Amniotic stem cell (primary cell): ENCODE measurements at places on chromosomes 13 and 19.

DNA sequence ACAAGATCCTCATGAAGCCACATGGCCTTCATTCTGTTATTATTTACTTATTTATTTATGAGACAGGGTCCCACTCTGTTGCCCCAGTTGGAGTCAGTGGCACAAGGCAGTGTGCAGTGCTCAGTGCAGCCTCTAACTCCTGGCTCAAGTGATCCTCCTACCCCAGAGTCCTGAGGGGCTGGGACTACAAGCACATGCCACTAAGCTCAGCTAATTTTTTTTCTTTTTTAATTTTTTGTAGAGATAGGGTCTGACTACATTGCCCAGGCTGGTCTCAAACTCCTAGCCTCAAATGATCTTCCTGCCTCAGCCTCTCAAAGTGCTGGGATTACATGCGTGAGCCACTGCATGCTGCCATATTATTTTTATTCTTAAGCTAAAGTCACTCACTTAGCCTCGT lies 241.4 kb downstream of the UQCRFS1 start:
- DNase-seq: no peak

GRCh38 chr19:58364146-58364545 lies 1.6 kb upstream of the ZNF497 start:
- no peak for DNase-seq

- no peak for DNase-seq
Observed at GRCh38 chr13:73556128-73556527, 497.3 kb downstream of the KLF5 start.

- no peak for DNase-seq
Observed at GRCh38 chr13:51900471-51900870, 38.7 kb downstream of the CCDC70 start.

GRCh38 chr19:45123440-45123850 lies 30.5 kb downstream of the PPP1R37 start:
- no peak for DNase-seq

DNA sequence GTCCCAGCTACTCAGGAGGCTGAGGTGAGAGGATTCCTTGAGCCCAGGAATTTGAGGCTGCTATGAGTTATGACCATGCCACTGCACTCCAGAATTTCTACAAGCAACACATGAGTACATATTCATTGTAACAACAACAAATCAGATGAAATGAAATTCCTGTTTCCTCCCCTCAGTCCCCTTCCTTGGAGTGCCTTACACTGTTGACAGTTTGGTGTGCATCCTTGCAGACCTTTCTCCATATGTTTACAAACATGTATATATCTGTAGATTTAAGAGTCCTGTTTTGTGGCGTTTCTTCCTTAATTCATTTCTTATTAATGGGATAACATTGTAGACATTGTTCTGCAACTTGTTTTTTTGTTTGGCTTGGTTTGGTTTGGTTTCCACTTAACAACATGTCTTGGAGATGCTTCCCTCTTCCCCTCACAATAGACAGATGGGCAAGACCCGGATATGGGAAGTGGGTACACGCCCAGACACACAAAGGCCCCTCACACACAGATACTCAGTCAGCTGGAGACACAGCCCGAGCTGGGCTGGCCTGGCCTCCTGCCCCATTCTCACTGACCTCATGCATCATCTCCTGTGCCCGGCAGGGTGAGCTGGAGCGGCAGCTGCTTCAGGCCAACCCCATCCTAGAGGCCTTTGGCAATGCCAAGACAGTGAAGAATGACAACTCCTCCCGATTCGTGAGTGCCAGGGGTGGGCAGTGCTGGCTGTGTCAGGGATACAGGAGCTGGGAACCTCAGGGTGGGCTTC lies 21.7 kb downstream of the MYH14 start:
- DNase-seq: no peak
